Activated T-helper 1 cell treated with anti-CD3 and anti-CD28 coated beads, Interleukin-12 subunit alpha, Interleukin-12 subunit beta, Interleukin-2, Interleukin-4 antibody, amounts not matched to agents 30 ng/mL and 10 ng/mL and 1 ng/mL, durations not matched to agents 14 hours and 24 hours and 36 hours (primary cell): ENCODE measurements at places on chromosomes 7 and 10. TPM values are rescaled to one million over a fixed set of nuclear protein-coding genes. Genes with fewer than 3 reads are reported as not detected.

Gene BAMBI
- total RNA-seq, result 0.23 and 0.81 TPM in 2 replicates

Gene HTR5A
- not detected in 2 replicates for total RNA-seq

Gene SORBS1
- 0.59 and 0.73 TPM in 2 replicates for total RNA-seq

Gene BBS9
- 3.8 and 6.3 TPM in 2 replicates for total RNA-seq

Gene DOCK1
- 0.75 and 1.2 TPM in 2 replicates for total RNA-seq

Gene IGFBP3
- total RNA-seq, result 1.2 and 1.3 TPM in 2 replicates

Gene NEURL1
- total RNA-seq, result 3.4 and 3.6 TPM in 2 replicates

Gene SAMD9
- total RNA-seq, result 11.5 and 11.8 TPM in 2 replicates

Gene ELAPOR2
- 1.3 and 2.3 TPM in 2 replicates for total RNA-seq

Gene SH2B2
- 2.1 and 2.6 TPM in 2 replicates for total RNA-seq

Gene ZCWPW1
- 2.0 and 2.4 TPM in 2 replicates for total RNA-seq

Gene GLCCI1
- 13.4 and 13.5 TPM in 2 replicates for total RNA-seq

Gene TET1
- 0.71 and 0.73 TPM in 2 replicates for total RNA-seq

Gene NXPH1
- total RNA-seq, result not detected in 2 replicates

Gene ATG9B
- total RNA-seq, result 4.7 and 6.3 TPM in 2 replicates
